Brain microvascular endothelial cell (primary cell): ENCODE measurements at places on chromosomes 6 and 20.

DNA sequence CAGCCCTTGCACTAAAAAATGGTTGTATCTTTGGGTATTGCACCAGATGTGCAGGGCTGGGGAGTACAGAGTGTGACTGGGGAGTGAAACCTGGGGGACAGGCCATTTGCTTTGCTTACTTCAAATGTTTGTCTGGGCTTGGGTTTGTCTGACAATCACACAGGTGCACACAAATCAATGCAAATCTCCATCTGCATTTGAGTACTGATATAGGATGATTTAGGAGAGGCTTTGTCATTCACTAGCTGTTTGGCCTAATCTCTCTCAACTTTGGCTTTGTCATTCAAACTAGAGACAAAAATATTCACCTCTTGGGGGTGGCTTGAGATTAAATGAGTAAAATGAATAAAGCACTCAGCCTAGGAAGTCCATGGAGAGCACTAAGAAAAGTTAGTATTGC is 3.8 kb downstream of the GUCA1A start:
- DNase-seq = no peak

DNA sequence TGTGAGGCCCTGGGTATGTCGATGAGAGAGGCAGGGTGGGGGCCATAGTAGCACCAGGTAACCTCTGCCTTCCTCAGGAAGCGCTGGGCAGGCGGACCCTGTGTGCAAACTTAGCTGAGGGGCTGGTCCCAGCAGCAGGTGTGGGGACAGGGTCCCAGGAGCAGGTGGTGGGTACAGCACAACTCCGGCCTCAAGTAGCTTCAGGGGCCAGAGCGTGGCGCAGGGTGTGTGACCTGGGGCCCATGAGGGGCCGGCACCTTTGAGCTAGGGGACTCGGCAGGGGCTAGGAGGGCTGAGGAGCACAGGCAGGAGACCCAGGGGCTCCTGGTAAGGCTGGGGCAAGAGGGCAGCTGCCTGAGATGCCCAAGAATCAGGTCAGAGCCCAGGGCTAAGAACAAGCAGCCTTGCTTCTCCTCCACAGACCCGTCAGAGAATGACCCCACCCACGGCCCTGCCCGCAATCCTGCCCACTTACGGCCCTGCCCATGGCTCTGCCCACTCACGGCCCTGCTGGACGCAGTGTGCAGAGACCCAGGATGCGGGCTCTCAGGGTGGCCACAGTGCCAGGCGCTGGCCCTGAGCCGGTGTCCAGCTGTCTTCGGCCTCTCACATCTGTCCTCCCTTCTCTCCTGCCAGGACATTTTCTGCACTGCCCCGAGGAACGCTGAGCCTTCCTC is 30.9 kb downstream of the CHRNA4 start:
- no peak for DNase-seq

GRCh38 chr6:3625980-3626563 is 125.4 kb downstream of the PXDC1 start:
- DNase-seq = no peak

DNA sequence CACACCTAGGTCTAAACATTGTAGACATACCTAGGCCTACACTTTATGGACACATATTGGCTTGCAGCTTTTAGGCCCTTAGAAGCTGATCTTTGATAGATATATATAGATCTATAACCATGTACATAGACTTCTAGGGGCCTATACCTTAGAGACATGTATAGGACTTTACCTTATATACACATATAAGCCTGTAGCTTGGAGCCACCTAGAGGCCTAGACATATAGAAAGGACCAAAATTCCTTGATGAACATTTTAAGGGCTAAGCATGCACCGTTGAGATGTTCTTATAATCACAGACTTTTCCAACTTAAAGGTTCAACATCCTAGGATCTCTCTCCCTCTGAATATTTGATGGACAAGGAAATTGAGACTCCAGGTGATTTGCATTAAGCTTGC is 371.7 kb upstream of the SASH1 start:
- DNase-seq = peak; percentile 14

GRCh38 chr6:162846723-162847122 is 118.9 kb downstream of the PACRG start:
- no peak for DNase-seq

- no peak for DNase-seq
Observed at GRCh38 chr6:146901940-146902816, 302.0 kb upstream of the STXBP5 start.

DNA sequence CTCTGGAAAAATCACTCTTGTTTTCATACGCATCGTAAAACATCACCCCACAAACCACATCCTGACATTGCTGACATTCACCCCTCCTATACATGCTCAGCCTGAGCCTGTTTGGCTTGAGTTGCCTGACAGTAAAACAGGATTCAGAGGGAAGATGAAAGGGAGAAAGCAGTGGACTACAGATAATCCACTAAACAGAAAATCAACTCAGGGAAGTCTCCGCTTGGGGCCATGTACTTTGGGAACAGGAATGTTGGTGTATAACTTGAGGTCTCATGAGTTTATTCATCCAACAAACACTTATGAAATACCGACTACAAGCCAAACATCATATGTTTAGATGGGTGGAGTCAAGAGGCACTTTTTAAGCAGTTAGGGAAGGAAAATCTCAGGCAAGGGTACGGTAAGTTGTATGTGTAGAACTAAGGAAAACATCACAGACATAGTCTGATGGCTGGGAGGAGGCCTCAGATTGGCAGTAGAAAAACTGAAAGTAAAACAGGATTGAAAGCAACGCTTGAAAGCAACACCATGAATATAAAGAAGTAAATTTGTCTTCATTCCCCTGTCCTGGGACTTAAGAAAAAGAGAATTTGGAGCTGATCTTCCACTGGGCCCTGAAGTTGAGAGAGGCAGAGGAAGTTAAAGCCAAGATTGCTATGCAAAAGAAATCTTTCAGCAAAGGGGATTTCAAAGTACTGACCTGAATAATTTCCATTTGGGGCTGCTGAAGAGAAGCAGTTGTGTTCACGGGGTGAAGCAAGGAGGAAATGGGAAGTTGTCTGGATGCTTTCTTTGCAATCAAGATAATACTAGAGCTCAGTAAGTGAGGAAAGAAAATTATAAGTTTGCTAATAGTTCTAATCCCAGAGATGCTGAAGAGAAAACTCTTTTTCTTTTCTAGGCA is 28.8 kb downstream of the PDE7B start:
- peak; percentile 80 for DNase-seq

GRCh38 chr6:79374308-79374707 is 139.8 kb upstream of the HMGN3 start:
- no peak for DNase-seq

DNA sequence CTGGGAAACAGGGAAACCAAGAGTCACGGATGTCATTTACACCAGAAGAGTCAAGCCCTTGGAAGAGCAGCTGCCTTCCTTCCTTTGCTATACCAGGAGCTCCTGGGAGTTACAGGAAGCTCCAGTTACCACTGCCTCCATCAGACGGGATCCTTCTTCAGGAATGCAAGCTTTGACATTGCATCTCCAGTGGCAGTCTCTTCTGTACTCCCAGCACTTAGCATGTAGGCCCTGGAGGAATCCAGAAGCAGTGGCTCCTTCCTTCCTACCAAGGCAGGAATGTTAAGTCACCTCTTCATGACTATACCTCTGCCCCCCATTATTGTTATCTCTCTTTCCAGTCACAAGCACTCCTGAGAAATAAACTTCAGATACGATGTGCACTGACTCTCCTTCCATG is 836.0 kb downstream of the MAFB start:
- DNase-seq = no peak

DNA sequence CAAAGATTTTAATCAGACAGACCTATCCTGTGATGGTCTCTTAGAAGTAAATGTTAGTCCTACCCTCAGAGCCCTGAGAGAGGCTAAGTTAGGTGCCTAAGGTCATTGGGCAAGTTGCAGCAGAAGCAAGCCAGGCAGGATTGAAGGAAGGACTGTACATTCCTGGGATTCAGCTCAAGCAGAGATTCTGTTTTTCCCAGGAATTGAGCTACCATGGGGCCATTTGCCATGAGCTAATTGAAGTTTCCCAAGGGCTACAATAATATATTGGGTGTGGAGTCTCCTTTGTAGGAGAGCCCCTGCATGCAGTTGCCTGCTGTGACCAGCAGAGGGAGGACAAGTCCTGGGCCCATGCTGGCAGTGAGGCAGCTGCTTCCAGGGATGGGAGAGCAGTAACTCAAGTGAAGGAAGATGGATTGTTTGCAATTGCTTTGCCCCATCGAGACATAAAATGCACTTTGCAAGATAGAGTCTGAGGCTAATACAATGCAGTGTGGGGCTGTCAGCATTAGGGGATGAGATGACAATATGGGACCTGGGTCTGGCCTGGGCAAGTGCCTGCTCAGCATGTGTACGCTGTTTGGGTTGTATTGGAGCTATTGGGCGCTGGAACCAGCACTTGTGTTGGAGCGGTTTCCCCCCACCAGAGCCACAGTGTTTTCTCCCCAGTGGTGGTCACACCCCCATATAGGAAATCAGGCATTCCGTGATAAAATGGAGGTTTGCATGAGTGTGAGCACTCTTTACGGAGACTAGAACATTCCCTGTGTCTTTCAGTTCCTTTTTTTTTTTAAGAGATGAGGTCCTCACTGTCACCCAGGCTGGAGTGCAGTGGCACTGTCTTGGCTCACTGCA is 27.9 kb downstream of the DNMT3B start:
- peak; percentile 64 for DNase-seq

DNA sequence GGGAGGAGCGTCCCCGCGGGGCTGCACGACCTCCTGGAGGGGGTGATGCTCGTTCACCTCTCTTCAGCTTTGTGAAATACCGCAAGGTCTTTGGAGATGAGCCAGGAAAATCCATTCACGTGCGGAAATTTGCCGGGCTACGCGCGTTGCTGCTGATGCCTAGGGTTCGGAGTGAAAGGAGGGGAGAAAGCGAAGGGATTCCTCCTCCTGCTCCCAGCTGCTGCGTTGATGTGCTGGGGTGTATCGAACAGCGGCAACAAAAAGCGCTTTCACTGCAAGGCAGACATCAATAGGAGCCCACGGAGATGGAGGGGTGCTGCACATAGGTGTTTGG is 391 bp upstream of the B3GAT2 start:
- DNase-seq = no peak

DNA sequence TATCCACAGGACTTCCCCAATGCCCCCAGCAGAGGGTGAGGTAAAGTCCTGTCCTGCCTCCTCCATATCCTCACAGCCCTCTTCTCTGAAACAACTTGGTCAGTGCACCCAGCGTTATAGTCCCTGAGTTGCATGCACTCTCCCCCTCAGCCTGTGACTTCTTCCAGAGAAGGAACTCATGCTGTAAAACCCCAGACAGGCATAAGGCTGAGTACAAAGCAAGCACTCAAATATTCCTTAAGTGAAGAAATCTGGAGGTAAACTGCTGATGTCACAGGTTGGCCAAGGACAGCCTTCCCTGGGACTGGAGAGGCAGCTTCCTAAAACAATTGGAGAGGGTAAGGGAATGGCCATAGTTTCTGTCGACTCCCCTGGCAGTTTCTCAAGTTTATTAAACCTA is 12.9 kb upstream of the SRPK1 start:
- no peak for DNase-seq

- DNase-seq = no peak
Observed at GRCh38 chr6:76422511-76423213, 350.2 kb upstream of the IMPG1 start.

GRCh38 chr6:80638213-80639055 is 532.0 kb downstream of the BCKDHB start:
- peak; percentile 98 for DNase-seq

DNA sequence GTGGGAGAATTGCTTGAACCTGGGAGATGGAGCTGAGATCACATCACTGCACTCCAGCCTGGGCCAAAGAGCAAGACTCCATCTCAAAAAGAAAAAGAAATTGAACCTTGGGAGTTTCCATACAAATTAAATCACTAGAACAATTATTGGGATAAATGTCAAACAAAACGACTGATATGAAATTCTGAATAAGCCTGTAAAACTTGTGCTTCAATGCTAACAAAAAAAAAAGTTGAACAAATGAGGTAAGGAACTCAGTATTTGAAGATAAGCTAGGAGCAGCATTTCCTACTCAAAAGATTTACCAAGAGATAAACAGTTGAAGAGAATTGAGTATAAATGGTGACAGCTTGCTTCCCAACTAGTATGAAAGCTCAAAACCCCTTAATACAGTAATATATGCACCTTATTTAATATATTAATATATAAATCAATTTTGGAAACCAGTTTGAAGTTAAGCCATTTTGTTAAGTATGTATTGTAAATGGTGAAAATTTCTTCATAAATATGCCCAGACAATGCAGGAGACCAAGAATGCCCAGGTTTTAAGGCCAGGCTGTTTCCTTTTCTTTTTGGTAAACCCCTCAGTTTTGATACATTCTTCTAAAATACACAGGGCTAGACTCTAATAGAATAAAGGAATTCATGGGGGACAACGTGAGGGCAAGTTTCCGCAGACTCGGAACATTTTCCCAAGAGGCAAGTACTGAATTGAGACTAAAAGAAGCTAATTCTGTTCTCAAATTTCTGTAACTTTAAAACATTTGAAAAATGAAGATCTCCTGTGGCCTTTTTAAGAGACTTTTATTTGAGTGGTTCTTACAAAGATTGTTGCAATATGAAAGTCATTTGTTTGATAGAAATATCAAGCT is 3.9 kb downstream of the ROMO1 start:
- DNase-seq = no peak

GRCh38 chr6:34917626-34918285 is 28.7 kb downstream of the ANKS1A start:
- DNase-seq = no peak

DNA sequence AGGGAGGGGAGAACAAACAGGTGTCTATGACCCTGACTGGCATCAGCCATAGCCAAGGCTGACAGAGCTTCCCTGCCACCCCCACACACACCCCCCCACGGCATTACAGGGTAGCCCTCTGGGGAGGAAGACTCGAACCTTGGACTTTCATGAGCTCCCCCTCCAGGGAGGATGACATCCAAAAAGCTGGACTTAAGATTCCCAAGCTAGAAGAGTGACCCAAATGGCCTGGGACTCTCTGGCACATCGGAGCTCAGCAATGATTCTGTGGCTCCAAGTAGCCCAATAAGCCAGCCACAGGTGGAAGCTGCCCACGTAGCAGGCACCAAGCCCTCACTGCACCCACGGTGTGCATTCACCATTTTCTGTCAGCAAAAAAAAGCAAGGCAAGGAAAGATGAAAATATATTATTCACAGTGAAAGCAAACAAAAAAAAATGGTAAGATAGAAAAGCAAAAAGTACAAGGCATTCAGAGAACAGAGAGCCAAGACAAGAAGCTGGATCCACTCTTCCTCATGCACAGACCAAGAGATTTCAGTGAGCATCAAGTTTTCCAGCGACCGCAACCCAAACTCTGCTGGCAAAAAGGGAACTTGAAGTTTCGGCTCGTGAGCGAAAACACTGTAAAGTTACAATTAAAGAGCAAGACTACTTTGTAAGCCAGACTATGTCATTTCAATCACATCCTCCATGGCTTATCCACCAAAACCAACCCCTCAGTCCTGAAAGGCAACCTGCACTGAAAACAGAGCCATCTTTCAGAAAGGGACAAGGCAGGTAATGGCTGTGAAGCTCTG is 10.9 kb downstream of the JAG1 start:
- no peak for DNase-seq

DNA sequence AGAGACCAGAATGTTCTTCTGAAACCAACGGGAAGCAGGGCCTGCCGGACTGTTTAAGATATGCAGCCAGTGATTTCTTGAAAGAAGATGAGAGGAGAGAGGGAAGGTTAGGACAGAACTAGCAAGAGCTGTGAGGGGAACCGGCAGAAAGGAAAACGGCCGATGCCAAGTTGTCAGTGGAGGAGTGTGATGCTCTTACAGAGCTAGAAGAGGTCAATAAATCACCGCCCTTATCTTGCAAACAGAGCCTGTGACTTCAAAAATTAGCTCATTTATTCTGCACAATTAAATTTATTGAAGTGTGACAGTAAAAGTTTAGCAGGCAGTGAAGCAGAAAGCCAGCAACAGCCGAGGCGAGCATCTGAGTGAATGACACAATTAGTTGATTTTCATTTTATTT is 509.5 kb upstream of the ID4 start:
- no peak for DNase-seq

GRCh38 chr6:165082636-165083035 is 226.8 kb downstream of the C6orf118 start:
- DNase-seq = no peak
